ENCODE measurements at places on chromosomes 4 and X.
A peak's percentile ranks its signal among the peaks of the same experiment; 100 is the strongest.

DNA sequence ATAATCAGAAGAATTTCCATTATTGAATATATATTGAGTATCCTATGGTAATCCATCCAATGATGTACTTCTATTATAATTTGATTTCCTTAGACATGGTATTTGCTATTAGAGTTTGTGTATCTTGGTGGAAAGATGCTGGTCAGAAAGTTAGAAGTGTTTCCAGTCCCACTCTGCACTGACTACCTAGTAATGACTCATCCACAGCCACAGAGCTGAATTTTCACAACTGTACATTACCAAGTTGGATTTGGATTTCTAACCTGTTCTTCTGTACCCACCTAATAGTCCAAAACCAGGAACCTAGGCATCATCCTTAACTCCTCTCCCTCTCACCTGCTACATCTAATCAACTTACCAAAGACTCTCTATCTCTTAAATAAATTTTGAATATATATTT is 145.4 kb downstream of the REELD1 start:
- no peak for DNase-seq

DNA sequence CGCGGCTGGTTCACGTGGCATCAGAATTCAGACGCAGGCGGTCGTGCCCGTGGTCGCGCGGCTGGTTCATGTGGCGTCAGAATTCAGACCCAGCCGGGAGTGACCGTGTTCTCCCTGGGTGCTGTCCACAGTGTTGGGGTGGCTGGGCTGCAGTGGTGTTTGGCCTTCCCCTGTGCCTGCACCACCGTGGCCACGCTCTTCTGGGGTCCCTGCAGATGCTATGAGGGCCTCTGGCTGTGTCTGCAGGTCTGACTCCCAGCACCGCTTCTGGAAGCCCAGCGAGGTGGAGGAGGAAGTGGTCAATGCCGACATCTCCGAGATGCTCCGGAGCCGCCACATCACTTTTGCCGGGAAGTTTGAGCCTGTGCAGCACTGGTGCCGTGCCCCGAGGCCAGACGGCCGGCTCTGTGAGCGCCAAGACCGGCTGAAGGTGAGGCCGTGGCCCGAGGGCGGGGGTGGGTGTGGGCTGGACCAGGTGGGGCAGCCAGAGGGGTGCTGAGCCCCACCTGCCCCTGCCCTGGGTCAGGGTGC is 26.4 kb downstream of the NKX1-1 start:
- no peak for DNase-seq

DNA sequence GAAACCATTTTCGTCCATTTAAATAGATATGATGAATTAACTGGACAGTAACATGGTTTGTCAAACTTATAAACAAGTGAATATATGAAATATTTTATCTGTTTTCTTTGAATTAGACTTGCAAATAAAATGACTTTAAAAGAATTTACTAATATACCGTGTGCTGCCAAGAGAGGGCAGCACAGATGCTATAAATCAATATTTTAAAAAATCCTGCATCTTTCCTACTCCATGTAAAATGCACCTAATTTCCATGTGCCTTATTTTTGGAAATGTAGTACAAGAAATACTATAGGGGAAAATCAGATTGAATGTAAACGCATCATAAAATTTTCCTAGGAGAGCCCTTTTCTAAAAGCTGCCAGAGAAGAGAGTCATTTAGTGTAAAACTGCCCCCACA is 62.2 kb downstream of the PRKX start:
- peak; percentile 8 for DNase-seq

DNA sequence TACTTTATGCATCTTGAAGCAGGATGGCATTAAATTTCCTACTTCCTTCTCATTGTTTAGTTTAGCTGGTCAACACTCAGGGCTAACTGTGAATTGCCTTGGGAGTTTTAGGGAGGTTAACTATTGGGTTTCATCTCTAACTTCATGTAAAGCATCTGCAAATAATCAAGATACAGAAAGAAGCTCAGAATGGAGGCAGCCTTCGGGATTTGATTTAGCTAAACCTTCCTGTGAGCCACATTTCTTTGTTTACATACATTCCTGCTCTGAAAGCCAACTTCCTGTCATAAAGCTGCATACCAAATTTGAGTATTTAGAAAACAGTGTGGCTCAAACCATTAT is 131.7 kb upstream of the PCDH18 start:
- peak; percentile 96 for DNase-seq

- no peak for DNase-seq
Measured at GRCh38 chrX:44022964-44023363, 49.8 kb upstream of the NDP start.

DNA sequence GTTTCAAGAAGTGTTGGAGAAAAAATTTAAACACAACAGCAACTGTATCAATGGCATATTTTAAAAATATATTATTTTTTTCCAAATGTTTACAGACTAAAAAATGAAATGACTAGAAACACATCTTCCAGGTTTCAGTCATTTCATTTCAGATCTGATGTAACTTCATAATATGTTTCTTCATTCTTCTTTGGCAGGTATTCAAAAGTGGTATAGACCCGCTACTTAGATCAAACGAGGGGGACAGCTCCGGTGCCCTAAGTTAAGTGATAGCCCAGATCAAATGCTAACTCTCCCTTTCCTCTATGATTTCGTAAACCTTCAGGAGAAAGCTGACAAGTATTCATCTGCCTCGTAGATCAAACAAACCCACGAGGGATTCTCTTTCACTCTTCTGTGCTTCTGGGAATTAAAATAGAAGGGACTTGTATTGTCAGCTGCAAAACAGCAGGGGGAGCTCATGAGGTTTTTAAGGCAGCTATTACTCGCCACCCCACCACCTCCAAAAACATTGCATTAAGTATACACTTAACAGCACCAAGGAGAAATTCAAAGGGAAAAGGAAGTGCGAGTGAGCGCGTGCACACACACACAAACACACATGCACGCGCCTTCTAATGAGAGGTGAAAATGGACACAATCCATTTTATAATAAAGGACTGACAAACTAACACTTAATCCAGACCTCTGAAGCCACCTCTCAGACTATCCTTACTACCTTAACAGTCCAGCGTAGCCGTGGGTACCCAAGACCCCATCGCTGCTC is 21.4 kb downstream of the HELT start:
- peak; percentile 71 for DNase-seq

GRCh38 chr4:89307446-89308160 is at the start of gene GPRIN3:
Gene GPRIN3 (minus strand): TSS chr4:89307800. CDS start chr4:89250110, 57,690 bp downstream.
- DNase-seq, result peak; percentile 23

- peak; percentile 35 for DNase-seq
Measured at GRCh38 chrX:10677490-10677889, 57.1 kb upstream of the MID1 start.

DNA sequence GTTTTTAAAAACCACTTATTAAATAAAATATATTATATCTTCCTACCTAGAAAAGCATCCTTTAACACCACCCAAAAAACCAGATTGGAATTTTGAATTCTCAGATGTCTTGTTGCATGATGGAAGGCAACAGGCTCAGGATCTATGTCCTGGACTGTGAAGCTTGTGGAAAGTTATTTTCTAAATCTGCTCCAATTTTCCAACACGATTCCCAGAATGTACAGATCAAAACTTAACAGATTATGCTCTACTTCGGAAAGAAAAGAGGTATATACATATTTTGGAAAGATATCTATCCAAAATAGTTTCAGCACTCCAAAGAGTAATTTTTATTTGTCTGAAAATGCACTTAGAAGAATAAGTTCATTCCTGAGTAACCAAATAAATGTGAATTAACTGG is 291.7 kb upstream of the EMCN start:
- no peak for DNase-seq

GRCh38 chr4:182555997-182556418 is 312.8 kb downstream of the TENM3 start:
- DNase-seq, result peak; percentile 74

DNA sequence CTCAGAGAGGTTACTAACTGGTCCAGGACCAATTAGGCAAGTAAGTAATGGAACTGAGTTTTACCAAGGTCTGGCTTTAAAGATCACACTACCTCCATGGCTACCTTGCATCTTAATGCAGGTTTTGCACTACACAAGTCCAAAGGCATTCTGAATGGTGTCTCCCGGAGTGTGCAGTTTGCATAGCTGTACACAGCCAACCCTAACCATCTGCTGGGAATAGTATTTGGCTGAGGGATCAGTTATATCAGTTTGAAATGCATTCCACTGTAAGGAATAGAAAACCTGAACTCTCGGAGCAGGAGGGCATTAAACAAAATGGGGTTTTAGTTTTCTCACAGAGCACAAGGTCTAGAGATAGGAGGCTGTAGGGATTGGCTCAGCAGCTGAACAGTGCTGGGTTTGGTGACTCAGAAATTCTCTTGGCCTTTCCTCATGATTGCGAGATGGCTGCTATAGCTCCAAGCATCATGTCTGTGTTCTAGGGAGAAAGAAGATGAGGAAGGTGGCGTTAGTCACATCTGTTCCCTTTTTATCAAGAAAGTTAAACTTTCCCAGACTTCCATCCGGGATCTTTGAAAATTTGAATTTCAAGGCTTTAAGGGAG is 177.1 kb downstream of the NHS start:
- no peak for DNase-seq

DNA sequence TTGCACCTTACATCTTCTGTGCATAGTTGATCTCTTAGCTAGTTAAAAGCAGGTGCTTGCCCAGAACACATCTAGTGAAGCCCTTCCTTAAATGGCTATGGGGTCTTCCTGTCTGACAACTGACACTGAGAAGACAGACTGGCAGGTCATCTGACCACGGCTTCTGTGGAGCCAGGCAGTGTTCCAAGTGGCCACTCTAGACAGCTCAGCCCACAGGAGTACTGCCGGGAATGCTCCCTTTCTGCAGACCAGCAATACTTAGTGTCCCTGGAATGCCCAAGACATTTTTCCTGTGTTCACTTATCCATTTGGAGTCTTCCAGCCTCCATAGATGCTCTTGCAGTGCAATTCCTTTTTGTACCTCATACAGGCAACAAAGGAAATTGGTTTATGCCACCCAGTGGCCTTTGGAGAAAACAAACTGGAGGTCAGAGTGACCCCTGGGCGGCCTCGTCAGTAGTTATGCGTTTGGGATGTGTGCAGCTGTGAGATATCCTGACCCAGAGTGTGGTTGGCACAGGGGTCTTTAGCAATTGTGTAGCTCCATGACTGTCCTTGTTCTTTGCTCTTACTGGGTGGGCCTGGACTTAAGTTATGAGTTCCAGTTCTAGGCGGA is 335.5 kb downstream of the ARHGAP10 start:
- peak; percentile 14 for DNase-seq

- DNase-seq, result no peak
Measured at GRCh38 chr4:42284030-42284429, 113.3 kb upstream of the SHISA3 start.

DNA sequence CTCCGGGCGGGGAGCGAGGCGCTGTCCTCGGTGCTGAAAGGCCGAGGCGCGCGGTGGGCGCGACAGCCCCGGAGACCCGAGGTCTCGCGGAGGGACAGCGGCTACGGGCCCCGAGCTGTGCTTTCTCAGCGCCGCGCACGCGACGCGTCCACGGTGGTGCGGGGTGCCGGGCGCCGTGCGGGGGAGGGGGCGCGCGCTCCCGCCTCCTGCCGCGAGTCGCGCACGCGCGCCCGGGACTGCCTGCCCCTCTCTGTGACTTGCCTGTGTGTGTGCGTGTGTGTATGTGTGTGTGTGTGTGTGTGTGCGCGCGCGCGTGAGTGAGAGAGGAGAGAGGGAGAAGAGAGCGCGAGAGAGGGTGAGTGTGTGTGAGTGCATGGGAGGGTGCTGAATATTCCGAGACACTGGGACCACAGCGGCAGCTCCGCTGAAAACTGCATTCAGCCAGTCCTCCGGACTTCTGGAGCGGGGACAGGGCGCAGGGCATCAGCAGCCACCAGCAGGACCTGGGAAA is at the start of gene GRIA2:
Gene GRIA2 (plus strand): TSS at position 358 of the 511 bp plus-strand sequence. CDS start 315 bp downstream, outside the sequence.
- DNase-seq, result peak; percentile 65

DNA sequence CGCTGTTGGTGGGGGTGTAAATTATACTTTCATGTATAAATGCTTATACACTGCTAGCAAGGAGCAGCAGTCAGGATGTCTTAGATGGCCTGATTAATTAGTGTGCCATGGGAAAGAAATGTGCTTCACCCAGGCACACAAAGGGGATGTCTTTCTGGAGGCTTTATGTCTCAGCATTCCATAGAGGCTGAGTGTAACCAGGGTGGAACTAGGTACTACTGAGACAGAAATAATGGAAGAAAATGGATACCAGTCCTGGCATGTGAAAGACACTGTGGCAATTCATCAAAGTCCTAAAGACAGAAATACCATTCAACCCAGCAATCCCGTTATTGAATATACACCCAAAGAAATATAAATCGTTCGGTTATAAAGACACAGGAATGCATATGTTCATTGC is 52.5 kb downstream of the PF4 start:
- no peak for DNase-seq

DNA sequence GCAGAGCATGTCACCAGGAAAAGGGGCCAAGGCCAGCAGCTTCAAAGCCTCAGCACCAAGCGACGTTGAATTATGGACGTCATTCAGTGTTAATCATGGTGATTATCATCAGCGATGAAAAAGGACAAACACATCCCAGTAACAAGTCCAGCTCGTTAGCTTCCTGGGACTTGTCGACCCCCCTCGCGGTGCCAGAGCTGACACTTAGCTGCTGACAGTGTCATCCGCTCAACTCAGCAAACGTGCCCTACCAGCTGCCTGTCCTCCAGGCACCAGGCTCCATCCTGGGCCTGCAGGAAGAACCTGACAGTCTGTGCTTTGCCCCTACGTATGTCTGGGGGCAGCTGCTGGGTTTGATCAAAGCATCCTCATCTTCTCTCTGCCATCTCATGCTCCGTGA is 137.0 kb upstream of the PSAPL1 start:
- DNase-seq, result no peak

DNA sequence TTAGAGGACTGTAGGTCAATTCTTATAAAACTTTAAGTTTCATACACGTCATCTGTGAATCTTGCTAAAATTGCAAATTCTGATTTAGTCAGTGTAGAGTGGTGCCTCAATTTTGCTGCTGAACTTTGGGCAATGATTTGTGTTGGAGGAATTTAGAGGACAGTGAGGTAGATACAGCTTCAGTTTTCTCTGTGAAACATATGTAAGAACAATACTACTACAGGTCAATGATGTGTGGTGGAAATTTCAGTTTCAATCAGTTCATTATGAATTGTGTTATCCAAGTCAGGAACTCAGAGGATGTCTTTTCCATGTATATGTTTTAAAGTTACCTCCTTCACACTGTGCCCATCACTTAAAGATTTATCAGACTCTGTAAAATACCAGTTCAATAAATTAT is 1597.8 kb upstream of the PCDH10 start:
- DNase-seq, result no peak

DNA sequence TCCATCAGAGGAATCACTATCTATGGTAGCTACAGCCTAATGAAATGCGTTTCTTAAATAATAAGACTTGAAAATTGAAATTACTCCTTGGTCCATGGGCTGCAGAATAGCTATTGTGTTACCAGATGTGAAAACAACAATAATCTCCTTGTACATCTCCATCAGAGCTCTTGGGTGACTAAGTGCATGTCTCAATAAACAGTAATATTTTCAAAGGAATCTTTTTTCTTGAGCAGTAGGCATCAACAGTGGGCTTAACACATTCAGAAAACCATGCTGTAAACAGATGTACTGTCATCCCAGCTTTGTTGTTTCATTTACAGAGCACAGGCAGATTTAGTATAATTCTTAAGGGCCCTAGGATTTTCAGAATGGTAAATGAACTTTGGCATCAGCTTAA is 67.3 kb downstream of the GLUD2 start:
- no peak for DNase-seq

Measured in fibroblast of skin of abdomen (primary cell).